ENCODE measurements at places on chromosomes 7 and 10.

DNA sequence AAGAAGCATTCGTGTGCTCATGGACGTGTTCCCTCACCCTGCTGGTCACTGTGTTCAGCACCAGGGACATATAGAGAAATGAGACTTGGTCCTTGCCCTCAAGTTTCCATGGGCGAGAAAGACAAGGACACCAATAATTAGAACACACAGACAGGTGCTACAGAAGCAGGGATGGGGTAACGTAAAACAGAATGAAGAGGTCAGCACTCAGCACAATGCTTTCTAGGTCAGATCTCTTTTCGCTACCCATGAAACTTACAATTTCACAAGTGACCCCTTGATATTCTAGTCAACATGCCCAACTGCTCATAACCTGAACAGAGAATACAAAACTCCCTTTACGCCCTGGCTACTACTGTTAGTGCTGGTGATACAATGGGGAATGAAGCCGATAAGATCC is 6.0 kb upstream of the ANK3 start:
- no peak for DNase-seq

DNA sequence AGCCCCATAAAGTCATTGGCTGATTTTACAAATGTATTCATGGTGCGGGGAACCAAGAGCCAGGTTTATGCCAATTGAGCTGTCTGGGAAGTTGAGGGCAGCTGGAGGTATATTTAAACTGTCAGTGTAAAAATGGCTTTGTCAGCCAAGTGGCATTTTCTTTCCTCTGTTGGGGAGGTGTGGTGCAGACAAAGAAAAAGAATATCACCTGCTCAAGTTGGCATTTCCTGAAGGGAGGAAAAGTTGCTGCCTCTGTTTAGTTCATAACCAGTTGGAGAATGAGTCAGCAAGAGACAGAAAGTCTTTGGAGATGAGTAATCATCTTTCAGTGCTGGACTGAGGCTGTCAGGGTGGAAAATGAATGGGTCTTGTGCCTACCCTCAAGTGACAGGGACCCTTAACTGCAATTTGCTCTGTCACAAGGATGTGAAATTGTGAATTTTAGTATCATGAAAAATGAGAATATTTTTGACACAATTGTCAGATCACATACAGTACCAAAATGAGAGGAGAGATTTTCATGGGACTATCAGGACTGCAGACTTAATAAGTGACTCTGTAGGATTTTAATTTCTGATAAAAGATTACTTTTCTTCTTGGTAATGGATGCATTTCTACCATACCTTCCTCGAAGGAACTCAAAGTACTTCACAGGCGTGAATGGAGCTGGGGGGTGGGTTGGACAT is 137.3 kb downstream of the ANLN start:
- no peak for DNase-seq

DNA sequence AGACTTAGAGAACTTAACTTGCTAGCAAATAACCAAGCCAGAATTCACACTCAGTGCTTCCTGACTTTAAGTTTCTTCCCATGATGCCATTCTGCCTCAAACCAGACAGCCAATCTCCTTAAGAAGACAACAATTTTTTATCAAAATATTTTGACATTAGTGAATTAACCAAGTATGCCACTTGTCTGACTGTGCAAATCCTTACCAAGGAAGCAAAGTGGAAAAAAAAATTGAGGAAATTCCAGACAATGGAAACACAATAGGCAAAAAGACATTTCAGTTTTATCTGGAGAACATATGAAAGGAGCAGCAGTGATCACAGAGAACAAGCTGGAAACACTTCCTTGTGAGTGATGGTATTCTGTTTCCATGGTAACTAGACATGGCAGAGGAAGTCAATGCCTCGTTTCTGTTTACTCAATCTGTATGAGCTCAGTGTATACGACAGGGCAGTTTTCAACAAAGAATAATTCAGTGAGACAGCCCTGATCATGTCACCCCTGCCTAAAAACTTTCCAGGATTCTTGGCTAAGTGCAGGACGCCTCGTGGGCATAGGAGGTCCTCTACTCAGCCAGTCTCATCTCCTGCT is 114.2 kb downstream of the DYNC1I1 start:
- no peak for DNase-seq

DNA sequence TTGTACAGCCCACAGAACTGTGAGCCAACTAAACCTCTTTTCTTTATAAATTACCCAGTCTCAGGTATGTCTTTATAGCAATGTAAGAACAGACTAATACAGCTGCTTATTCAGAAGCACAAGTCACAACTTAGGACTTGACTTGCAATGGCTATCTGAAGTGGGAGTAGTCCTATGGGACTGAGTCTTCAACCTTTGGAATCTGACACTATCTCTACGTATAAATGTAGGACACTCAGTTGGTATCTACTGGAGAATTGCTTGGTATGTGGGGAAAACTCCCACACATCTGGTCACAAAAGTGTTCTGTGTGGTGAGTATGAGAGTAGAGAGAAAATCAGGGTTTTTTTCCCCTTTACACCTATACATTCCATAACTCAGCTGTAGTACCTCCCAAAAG is 12.3 kb upstream of the PANK1 start:
- DNase-seq, result no peak

DNA sequence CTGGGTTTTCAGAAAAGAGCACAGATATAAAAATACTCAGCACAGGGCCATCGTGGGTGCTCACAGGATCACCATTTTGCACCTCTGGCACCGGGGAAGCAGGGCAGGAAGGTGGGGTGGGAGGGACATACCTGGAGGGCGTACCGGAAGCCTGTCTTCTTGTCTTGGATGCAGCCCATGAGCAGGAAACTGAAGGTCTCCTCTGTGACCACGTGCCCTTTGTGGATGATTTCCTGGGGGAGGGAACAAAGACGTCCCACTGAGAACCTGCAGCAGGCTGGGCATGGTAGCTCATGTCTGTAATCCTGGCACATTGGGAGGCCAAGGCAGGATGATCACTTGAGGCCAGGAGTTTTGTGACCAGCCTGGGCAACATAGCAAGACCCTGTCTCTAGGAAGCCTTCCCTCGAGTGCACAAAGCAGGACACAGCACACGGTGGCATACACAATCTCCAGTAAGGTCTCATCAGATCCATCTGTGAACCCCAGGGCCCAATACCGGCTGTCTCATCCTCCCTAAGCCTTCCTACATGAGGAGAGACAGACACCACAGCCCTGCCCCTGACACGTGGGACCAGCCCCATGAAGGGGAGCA is 9.5 kb downstream of the PTCD1 start:
- DNase-seq, result no peak

- no peak for DNase-seq
These were observed 174.5 kb downstream of the ZNF365 start for GRCh38 chr10:62548686-62549085.

DNA sequence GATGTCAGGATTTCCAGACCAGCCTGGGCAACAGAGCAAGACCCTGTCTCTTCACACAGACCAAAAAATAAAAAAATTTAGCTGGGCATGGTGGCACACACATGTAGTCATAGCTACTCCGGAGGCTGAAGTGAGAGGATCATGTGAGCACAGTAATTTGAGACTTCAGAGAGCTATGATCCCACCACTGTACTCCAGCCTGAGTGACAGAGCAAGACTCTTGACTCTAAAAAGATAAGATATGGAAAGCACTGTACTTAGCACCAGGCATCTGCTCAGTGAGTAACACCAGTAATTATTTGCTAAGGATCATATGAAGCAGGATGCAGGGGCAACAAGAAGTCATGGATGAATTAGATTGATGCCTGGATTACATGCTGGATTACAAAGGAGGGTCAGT is 128.8 kb downstream of the CALN1 start:
- DNase-seq, result no peak

- no peak for DNase-seq
These were observed 103.3 kb downstream of the GPAM start for GRCh38 chr10:112080231-112080630.

DNA sequence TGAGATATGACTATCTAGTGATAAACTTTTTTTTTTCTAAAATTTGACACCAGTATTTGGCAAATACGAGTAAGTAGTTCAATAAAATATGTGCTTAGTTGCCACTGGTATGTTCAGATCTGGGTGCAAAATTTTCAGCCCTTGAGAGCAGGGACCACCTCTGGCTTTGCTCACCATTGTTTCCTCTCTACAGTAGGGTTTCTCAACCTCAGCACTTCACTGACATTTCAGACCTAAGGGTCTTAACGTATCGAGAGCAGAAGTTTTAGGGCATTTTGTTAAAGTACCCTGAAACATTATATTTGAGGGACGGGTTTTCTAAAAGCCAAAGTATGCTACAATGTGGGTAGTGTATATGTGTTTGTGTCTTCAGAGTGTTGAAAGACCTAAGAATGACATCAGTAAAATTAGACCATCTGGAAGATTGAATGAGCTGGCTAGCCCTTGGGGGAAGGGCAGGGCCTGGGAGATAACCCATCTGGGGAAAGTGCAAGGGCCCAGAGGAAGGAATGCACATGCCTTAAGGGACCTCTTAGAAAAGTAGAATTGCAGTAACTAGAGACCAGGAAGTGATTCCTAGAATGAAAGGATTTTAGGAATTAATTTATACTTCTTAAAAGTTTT is 11.8 kb downstream of the BZW2 start:
- DNase-seq, result peak; percentile 45

GRCh38 chr7:16926283-16926682 is 44.5 kb upstream of the AGR3 start:
- no peak for DNase-seq

DNA sequence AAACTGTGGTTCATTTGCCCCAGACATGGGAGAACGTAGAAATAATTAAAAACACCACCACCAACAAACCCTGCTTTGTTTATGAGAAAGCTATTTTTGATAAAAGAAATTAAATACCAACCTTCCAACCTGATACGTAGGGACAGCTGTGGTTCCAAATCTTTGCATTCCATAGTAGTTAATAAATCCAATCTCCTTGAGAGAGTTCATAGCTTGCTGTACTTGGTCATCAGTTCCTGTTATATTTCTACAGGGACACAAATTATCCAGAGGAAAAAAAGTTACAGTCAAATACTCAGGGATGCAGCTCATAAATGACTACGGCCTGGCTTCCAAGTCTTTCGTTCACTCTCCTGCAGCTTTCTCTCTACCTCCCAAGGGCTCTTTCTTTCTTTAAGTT is 41.1 kb downstream of the PUS7 start:
- DNase-seq, result no peak

DNA sequence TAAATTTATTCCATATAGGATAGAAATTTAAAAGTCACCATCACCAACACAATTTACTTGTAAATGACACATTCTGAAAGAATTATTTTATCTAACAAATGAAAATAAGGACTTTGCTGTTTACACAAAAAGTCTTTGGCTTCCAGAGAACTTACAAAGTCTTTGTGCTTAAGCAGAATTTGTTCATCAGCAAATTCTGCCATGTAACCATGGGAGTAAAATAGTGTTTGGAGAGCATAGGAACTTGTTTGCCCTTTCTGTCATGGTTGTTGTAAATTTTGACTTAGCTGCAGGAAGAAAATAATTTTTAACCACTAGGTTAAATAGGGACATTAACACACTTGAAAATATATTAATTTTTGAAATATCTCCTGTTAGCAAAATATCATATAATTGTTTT is 15.2 kb downstream of the FGL2 start:
- DNase-seq, result no peak

- no peak for DNase-seq
These were observed 79.1 kb upstream of the TNRC18 start for GRCh38 chr7:5502721-5503243.

- DNase-seq, result no peak
These were observed 32.4 kb upstream of the KMT2E start for GRCh38 chr7:104981672-104982037.

DNA sequence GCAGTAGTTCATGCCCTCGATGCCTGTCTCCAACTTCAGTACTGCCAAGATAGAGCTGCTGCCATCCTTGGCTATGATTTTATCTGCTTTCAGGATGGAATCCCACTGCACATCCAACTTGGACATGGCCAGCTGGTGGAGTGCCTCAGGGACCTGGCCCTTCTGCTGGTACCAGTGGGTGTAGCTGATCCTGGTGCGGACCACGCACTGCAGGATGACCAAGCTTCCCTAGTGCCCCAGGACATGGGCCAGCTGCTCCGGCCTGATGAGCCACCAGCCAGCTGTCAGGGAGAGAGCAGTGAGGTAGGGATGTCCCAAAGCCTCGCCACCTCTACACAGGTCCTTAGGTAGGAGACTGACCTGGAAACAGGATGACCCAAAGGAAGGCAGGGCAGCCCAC is 49.0 kb upstream of the TARP start:
- DNase-seq, result no peak

GRCh38 chr7:3753868-3754267 is 452.8 kb downstream of the SDK1 start:
- DNase-seq, result no peak

DNA sequence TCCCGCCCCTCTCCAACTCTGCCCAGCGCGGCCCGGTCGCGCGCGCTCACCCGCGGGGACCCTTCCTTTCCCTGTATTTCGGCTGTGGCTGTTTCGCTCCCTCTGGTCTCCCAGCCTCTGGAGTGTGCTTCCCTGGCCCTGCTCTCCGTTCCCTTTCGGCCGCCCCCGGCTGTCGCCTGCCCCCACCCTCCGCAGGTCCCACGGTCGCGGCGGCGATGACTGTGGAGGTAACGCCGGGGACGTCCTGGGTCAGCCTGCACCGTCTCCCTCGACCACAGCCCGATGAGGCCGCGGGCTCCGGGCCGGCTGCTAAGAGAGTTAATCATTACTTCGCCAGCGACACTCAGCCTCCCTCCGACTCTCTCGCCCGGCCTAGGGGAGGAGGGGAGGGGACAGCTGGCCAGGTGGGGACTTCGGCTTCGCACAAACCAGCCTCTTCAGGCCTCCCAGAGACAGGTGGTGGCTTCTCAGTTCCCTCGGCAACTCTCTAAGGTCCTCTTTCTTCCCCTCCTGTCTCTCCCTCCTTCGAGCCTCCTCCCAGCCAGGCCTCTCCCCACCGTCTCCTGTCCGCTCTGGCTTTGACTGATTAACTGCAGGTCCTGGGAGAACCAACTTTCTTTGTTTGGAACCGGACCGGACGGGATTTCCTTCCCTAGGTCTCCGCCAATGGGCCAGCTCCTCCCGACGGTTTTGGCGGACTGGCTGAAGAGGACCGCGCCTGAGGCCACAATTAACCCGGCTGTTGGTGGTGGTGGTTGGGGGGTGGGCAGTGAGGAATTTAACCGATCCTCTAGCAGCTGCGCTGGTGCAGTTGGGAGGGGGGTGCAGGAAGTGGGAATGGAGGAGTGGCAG is 5.6 kb upstream of the PAX2 start:
- no peak for DNase-seq

- DNase-seq, result no peak
These were observed 26.6 kb downstream of the ESYT2 start for GRCh38 chr7:158802535-158803366.

DNA sequence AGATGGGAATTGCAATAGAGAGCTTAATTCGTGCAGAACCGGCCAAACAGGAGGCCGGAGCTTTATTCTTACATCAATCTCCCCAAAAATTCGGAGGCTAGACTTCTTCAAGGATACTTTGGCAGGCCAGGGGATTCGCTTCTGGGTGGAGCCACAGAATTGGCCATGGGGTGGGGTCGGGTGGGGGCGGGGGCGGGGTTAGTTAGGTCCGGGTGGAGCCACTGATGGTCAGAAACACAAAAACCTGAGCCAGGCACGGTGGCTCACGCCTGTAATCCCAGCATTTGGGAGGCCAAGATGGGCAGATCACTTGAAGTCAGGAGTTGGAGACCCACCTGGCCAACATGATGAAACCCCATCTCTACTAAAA is 87.5 kb downstream of the SEPTIN14 start:
- no peak for DNase-seq

- no peak for DNase-seq
These were observed 21.1 kb downstream of the FAM53B start for GRCh38 chr10:124722798-124723783.
